ENCODE measurements at places on chromosomes 2 and 18.

- DNase-seq, result no peak
These were observed 47.5 kb downstream of the LMAN2L start for GRCh38 chr2:96692094-96692971.

DNA sequence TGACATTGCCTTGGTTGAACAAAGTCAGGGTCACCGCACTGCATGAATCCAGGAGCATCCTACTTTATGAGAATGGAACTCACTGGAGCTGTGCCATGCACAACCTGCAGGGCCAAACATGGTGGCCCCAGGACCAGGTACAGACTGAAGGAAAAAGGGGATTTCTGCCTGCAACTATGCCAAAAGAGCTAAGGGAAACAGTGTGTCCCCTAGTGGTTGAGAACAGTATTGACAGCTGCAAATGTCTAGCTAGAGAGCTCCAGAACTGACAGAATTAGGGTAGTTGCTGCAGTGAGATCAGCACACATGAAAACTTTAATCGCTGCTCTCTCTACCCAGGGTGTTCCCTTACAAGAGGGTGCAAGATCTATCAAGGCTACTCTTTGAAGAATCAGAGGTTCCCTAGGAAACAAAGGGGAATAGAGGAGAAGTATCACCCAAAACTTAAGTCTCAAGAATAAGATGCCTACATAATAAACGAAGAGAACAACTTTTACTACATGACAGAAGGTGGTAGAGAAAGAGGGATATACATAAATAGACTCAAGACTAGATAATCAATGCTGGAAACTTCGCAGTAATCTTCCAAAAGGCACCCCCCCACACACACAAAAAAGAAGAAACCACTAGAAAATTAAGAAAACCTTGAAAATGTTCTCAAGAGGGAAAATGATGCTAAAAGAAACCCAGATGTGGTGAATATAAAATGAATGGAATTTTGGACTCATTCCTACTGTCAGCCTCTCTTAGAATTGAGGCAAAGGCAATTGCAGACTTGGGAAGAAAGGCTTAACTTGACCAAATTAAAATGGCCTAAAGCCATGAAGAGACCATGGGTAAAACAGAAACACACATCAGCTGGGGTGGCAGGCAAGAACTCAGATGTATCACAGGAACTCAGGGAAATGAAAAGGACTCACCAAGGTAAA lies 43.6 kb upstream of the IHH start:
- DNase-seq, result peak; percentile 24

GRCh38 chr2:212990697-212991096 lies 160.7 kb downstream of the IKZF2 start:
- no peak for DNase-seq

- DNase-seq, result no peak
These were observed 31.8 kb downstream of the NYAP2 start for GRCh38 chr2:225431105-225431863.

- DNase-seq, result no peak
These were observed 13.3 kb downstream of the ST3GAL5 start for GRCh38 chr2:85875350-85876050.

GRCh38 chr2:7161501-7161900 lies 244.3 kb downstream of the RNF144A start:
- DNase-seq, result no peak

- peak; percentile 13 for DNase-seq
These were observed 210.0 kb upstream of the ZNF521 start for GRCh38 chr18:25561918-25562317.

GRCh38 chr2:141900826-141901225 lies 230.0 kb downstream of the LRP1B start:
- no peak for DNase-seq

DNA sequence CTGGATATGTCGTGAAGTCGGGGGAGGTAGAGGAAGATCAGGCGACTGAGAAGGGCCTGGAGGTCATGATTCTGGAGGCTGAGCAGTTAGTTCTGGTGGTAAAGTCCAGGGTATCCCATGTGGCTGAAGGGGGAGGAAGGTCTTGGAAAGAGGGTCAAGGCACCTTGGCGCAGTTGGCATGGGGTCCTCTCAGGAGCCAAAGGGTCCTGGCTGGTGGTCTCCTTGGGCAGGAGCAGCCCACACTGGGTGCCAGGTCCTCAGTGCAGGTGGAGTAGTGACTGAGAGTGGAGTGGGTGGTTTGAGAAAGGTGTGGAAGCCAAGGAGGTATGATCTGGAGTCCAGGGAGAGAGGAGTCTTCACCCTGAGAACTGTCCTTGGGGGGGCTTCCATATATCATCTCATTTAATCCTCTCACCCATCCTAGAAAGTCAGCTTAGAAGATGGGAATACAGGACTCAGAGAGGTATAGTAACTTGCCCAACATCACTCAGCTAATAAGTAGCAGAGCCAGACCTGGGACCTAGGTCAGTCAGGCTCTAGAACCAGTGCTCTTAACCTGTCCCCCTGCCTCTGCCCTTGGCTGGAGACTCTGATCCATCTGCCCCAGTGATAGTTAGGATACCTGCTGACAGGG lies 24.5 kb downstream of the FBXO41 start:
- DNase-seq, result no peak

- DNase-seq, result peak; percentile 38
These were observed 405.8 kb downstream of the EPHA4 start for GRCh38 chr2:221166292-221166691.

DNA sequence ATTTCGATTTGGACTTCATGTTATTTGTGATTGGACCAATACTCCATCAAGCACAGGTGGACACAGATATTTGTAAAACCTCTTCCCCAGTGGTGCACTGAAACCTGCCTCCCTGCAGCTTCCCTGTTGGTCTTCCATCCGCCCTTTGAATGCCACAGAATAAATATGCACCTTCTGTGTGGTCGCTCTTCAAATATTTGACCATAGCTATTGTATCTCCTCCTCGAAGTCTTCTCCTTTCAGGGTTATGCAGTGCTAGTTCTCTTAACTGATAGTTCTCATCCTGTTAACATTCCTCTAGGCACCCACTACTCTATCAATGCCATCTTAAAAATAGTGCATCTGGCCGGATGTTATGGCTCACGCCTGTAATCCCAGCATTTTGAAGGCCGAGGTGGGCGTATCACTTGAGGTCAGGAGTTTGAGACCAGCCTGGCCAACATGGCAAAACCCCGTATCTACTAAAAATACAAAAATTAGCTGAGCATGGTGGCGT lies 12.5 kb downstream of the SPATS2L start:
- DNase-seq, result no peak

DNA sequence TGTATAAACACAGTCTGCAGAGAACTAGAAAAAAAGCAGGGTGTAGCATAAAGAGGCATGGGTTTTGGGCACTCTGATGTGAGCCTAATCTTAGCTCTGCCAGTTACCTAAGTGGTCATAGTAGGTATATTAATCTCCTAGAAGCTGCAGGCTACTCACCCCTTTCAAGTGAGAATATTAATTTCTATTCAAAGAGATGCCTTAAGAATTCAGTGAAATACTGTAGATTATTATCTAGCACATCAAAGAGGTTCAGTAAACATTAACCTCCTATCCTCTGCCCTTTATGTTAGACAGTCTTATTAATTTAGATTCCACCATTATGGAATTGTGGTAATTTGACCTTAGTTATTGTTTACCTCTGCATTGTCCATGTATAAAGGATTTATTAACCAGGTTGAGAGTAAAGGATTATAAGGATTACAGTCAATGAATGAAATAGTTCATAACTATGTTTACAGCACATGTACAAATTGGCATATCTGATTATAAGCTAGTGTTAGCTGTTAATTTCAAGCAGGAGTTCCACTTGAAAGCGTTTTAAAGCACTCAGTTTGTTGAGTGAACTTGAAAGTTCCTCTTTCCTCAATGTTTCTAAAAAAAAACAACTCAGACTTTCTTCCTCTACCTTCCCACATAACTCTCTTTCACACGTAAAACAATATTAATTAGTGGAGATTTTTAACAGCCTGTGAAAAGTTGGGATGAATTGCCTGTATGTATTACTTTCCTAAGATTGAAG lies 150.6 kb upstream of the EPC2 start:
- DNase-seq, result no peak

DNA sequence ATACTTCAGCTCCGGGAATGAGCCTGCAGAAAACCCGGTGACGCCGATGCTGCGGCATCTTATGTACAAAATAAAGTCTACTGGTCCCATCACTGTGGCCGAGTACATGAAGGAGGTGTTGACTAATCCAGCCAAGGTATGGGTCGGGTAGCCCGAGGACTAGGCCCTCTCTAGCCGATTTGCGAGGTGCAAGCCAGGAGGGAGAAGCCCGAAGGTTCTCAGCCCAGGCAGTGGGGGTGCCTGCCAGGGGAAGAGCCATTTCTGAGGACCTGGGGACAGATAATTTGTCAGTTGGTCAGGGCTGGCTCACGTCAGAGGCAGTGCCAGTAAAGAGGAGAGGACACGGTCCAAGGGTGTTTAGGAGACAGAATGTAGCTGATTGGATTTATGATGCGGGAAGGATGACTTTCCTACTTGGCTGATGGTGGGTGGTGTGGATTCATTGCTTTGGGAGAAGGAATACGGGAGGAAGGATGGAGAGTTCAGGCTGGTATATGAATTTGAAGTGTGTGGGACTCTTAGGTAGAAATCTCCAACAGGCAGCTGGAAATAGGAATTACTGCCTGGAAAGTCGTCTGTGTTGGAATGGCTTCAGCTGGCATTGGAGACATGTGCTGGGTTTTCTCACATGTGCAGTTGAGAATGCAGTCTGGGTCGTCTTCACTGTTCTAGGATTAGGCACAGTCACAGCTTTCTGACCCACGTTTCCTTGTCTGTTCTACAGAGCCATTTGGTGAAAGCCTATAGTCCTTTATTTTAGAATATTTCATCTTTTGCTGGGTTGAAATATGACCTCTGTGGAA lies 874 bp downstream of the NDUFAF7 start:
- DNase-seq, result no peak

GRCh38 chr2:72037261-72037666 lies 110.4 kb downstream of the CYP26B1 start:
- DNase-seq, result no peak

DNA sequence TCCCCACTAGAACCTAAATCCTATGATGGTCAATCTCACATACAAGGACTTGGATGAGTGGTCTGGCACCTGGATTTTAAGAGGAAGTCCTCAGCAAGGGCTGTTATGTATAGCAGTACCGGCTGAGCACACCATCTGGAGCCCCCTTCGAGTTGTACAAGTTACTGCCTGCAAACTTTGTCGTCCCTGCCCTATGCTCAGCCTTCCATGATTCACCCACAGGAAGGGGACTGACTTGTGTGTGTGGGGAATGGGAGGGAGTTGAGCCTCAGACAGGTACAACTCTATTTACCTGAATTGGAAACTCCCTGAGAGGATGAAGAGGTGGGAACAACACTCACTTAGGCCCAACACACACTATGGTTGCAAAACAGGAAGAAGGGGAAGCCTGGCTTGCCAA lies 186.6 kb downstream of the MYO5B start:
- no peak for DNase-seq

GRCh38 chr2:95698146-95698545 lies 106.3 kb downstream of the TRIM43 start:
- DNase-seq, result no peak

- DNase-seq, result no peak
These were observed 268.0 kb upstream of the LRATD1 start for GRCh38 chr2:14364471-14364870.

DNA sequence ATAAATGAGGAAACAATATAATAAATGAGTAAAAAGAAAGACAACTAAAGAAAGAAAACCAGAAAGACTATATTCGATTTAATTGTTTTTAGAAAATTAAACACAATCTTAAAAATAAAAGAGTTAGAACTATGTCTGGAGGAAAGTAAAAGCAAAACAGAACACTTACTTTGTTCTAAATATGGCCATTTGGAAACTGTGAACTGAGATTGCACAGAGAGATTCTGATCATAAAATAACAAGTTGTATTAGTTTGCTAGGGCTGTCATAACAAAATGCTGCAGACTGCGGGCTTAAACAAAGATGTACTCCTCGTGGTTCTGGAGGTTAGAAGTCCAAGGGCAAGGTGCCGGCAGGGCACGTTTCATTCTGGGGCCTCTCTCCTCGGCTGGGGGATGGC lies 128.1 kb upstream of the AQP4 start:
- no peak for DNase-seq

- DNase-seq, result no peak
These were observed 4.1 kb upstream of the MGAT5 start for GRCh38 chr2:134249755-134250154.

DNA sequence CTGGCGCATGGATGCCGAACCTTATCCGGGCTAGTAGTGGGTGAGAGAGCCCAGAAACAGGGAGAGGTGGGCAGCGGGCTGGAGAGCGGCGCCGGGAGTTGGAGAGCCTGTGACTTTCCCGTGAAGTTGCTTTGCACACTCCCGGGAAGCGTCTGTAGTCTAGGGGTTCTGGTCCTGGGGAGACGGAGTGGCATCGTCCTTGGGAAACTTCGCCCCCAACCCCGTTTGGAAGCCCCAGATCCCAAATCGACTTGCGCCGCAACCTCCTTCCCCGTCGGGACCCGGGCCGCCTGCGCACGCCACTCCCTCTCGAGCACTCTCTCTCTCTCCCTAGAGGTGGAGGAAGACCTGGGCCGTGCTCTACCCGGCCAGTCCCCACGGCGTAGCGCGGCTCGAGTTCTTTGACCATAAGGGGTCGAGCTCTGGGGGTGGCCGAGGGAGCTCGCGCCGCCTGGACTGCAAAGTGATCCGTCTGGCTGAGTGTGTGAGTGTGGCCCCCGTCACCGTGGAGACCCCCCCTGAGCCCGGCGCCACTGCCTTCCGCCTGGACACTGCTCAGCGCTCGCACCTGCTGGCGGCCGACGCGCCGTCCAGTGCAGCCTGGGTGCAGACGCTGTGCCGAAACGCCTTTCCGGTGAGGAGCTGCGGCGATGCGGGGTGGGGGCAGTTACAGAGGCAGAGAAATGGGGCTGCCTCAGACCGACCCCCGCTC lies 456 bp downstream of the DOK1 start:
- DNase-seq, result no peak

- DNase-seq, result no peak
These were observed 3.2 kb downstream of the SMAD7 start for GRCh38 chr18:48947560-48947959.

DNA sequence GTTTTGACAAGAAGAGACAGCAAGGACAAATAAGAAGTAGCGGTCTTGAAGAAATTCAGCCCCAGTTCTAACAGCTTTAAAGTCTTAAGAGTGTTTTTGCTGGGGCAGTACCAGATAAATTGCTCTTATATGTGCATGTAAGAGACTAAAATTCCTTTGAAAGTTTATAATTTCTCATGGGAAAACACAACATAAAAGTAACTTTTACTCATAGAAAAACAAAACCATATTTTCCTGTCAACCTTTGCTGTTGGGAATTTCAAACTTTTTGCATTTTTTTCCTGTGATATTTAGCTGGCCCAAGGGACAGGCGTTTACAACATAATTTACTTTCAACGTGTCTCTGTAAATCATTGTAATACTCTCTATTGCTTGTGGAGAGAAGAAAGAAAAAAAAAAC lies 767.8 kb upstream of the ZEB2 start:
- DNase-seq, result peak; percentile 32

GRCh38 chr2:158691619-158692018 lies 103.5 kb upstream of the DAPL1 start:
- no peak for DNase-seq

- no peak for DNase-seq
These were observed 35.4 kb upstream of the TMEM182 start for GRCh38 chr2:102726128-102727087.

Measured in stromal cell of bone marrow (primary cell).